ENCODE measurements at places on chromosomes 2 and 18. TPM values are rescaled to one million over a fixed set of nuclear protein-coding genes. Genes with fewer than 3 reads are reported as not detected.
A peak's percentile ranks its signal among the peaks of the same experiment; 100 is the strongest.

Gene RRM2
- 1.6 TPM for total RNA-seq

Gene BOK
- total RNA-seq = not detected

DNA sequence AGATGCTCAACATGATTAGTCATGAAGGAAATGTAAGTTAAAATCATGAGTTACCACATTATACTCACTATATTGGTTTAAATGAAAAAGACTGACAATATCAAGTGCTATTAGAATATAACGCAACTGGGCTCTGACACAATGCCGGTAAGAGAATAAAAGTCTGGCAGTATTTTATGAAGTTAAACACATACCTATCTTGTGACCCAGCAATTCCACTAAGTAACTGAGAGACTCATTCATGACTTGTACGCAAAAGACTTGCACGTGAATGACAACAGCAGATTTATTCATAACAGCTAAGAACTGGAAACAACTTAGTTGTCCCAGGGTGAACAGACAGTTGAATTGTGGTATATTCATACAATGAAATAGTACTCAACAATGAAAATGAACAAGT lies 342.1 kb downstream of the SLC4A3 start:
- H3K36me3 ChIP-seq = no peaks in the 10 kb centered on the region
- H3K4me1 ChIP-seq = no peaks in the 10 kb centered on the region
- no peak for DNase-seq
- no peak overlapping the region for H3K27ac ChIP-seq
- no peaks in the 10 kb centered on the region for H3K27me3 ChIP-seq
- no peak overlapping the region for H3K4me3 ChIP-seq

- H3K36me3 ChIP-seq = no peaks in the 10 kb centered on the region
- H3K4me1 ChIP-seq = peaks cover 11% of the 10 kb centered on the region
- H3K4me3 ChIP-seq = no peak overlapping the region
- no peak for DNase-seq
- no peaks in the 10 kb centered on the region for H3K27me3 ChIP-seq
These were observed 75.8 kb upstream of the SLC1A4 start for GRCh38 chr2:64913357-64913869.

Gene CDKL4
- 0.75 TPM for total RNA-seq

GRCh38 chr2:240586919-240587800 lies 626 bp downstream of the CAPN10 start:
- peak overlapping the region; percentile 65 for H3K4me3 ChIP-seq
- peak overlapping the region; percentile 45 for H3K27ac ChIP-seq
- peaks cover 32% of the 10 kb centered on the region for H3K36me3 ChIP-seq
- DNase-seq = peak; percentile 28

- no peaks in the 10 kb centered on the region for H3K36me3 ChIP-seq
- DNase-seq = peak; percentile 55
- H3K4me3 ChIP-seq = no peak overlapping the region
- H3K27ac ChIP-seq = no peak overlapping the region
- H3K4me1 ChIP-seq = peaks cover 30% of the 10 kb centered on the region
These were observed 47.9 kb upstream of the KCNF1 start for GRCh38 chr2:10863837-10864236.

Gene METTL4
- 10.4 TPM for total RNA-seq

Gene NT5DC4
- total RNA-seq = not detected

Measured in CD4-positive, alpha-beta T cell (primary cell).